ENCODE measurements at places on chromosomes 13 and 19.

- DNase-seq: peak; percentile 53
Measured at GRCh38 chr13:106619688-106620555, 52.0 kb upstream of the ARGLU1 start.

GRCh38 chr13:44303681-44304432 is 69.8 kb upstream of the SERP2 start:
- DNase-seq: no peak

DNA sequence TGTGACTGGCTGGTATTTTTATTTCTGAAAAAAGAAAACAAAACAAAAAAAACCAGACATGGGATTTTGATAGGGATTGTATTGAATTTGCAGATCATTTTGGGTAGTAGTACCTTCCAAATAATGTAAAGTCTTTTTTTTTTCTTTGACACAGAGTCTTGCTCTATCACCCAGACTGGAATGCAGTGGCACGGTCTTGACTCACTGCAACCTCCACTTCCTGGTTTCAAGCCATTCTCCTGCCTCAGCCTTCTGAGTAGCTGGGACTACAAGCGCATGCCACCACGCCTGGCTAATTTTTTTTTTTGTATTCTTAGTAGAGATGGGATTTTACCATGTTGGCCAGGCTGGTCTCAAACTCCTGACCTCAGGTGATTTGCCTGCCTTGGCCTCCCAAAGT is 4.2 kb downstream of the ZNF101 start:
- no peak for DNase-seq

DNA sequence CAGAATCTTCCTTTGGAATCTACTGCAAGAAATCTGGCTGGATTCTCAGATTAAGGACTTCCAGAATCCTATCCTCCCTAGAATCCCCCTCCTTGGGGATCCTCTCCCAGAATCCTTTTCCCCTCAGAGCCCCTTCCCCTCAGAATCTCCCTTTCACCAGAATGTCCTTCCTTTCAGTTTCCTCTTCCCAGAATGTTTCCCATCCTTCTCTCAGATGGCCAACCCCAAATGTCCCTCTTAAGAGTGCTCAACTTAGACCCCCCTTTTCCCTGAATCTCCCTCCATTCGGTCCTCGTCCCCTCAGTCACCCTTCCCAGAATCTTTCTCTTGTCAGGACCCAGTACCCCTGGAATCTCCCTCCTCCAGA is 584 bp upstream of the RPS16 start:
- DNase-seq: no peak

- DNase-seq: peak; percentile 25
Measured at GRCh38 chr13:95300625-95301182, 547 bp downstream of the ABCC4 start.
